ENCODE measurements at places on chromosomes 16 and 17.

GRCh38 chr16:2092866-2093265 is 42.8 kb downstream of the PKD1 start:
- no peak for DNase-seq

- DNase-seq, result no peak
These were observed 193.5 kb upstream of the KIF2B start for GRCh38 chr17:53629188-53629587.

DNA sequence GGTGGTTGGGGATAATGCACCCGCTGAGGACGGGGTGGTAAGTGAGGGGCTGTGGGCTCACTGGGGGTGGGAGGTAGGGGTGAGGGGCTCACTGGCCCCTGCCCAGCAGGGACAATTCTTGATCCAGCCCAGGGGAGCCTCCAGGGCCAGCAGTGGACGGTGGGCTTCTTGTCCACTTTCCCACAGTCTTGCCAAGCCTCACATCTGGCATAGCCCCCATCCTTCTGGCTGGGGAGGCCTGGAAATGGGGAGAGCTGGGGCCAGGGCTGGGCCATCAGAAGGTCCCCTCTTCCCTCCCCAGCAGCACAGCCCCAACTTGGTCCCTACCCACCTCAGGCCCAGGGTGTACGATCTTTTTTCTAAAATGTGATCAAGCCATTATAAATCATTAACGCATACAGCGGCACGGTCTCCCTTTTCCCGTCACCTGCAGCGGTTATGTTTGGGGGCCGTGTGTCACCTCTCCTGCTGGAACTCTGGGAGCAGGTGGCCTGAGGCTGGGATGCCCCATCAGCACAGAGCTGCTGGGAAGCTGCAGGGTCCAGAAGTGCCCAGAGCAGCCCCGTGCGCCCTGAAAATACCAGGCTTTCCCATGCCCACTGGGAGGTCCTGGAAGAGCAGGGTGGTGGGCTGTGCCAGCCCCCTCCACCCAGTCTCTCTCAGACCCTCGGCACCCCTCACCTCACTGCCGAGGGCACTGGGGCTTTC is 7.2 kb upstream of the SETD6 start:
- DNase-seq, result no peak

GRCh38 chr16:54538276-54538675 is 251.7 kb upstream of the IRX3 start:
- no peak for DNase-seq

DNA sequence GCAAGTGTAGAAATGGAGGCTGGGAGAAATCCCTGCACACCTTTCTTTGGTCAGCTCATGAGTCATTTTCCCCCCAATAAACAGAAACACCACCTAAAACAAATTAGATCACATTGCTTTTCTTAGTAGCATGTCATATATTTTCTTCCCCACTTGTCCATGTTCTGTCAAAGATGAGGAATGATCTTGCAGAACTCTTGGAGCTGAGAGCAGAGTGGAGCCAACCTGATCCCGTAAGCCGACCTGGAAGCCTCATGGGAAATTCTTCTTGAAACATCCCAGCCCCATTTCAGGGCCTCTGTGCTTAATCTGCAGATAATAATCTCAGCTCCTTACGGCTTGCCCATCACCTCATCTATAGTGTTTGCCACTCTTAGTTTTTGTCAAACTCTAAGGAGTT is 284.6 kb upstream of the ELAC2 start:
- no peak for DNase-seq

GRCh38 chr16:84670063-84670462 is 21.8 kb downstream of the KLHL36 start:
- no peak for DNase-seq

DNA sequence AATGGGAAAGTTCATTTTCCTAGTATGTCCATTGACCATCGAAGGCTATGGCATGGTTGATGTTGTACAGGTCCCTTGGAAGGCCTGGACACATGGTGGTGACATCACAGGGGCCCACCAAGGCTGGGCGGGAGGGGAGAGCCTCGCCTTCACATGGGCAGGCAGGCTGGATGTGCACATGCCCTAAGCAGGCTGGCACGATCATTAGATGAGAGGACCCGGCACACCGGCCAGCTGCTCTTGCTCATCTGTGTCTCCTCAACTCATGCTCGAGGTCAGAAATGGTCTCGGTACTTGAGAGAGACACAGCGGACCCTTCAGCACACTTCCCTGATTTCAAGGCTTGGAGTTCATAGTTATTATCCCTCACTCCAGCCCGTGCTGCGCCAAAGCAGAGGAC is 416.9 kb upstream of the ZFHX3 start:
- DNase-seq, result no peak

DNA sequence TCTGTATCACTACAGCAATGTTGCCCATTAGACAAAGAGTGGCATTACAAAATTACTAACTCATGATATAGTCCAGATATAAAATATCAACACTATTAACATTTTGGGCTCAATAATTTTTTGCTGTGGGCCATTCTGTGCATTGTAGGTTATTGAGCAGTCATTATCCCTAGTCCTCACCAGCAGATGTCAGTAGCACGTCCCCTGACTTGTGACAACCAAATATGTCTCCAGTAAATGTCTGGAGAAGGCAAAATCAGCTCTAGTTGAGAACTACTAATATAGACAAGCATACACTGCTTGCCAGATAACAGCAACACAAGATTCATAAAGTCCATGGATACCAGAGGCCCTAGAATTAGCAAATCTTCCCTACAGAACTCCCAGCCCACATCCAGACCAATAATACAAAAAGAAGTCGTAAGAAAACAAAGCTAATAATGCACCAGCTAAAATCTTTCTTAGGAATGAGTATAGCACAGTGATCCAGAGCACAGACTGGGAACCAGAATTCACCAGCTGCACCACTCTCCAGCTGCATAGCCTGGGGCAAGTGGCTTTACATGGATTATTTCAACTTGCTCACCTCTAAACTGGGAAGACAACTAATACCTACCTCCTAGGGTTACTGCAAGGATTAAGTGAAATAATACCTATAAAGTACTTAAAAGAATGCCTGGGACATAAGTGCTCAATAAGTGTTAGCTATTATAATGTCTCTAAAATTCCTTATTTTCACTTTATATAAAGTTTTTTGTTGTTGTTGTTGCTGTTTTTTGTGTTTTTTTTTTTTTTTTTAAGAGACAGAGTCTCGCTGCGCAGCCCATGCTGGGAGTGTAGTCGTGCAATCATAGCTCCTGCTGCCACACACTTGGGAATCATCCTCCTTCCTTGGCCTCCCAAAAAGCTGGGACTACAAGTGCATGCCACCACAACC is 23.7 kb downstream of the HELZ start:
- no peak for DNase-seq

- DNase-seq, result no peak
These were observed 453 bp upstream of the WFIKKN1 start for GRCh38 chr16:630249-630814.

DNA sequence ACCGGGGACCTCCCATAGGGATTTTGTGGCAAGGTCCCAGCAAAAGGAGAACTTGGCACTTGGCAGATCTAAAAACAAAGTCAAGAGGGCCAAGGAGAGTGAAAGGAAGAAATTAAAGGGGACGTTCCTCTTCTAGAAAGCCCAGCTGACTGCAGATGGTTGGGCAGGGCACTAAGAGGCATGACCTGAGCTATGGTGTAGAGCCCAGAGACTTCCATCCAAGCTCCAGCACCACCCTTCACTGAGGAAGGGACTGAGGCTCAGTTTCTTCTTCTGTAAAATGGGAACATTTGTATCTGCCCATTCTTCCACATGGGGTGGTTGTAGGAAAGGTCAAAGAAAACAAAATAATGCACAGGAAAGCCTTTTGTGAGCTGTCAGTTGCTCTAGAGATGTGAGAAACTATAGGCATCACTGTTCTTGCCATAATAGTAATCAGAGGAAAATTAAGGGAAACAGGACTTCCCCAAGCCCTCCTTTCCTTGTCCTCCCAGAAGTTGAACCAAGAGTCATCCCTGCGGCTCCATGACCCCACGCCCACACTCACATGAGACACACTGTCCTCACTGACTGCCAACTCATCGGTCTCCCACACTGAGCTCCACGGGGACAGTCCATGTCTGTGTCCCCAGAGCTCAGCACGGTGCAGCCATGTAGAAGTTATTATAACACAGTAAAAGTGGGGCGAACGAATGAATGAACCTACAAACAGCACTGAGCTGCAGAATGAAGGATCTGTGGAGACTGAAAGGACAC is 10.4 kb downstream of the CD300LF start:
- no peak for DNase-seq

DNA sequence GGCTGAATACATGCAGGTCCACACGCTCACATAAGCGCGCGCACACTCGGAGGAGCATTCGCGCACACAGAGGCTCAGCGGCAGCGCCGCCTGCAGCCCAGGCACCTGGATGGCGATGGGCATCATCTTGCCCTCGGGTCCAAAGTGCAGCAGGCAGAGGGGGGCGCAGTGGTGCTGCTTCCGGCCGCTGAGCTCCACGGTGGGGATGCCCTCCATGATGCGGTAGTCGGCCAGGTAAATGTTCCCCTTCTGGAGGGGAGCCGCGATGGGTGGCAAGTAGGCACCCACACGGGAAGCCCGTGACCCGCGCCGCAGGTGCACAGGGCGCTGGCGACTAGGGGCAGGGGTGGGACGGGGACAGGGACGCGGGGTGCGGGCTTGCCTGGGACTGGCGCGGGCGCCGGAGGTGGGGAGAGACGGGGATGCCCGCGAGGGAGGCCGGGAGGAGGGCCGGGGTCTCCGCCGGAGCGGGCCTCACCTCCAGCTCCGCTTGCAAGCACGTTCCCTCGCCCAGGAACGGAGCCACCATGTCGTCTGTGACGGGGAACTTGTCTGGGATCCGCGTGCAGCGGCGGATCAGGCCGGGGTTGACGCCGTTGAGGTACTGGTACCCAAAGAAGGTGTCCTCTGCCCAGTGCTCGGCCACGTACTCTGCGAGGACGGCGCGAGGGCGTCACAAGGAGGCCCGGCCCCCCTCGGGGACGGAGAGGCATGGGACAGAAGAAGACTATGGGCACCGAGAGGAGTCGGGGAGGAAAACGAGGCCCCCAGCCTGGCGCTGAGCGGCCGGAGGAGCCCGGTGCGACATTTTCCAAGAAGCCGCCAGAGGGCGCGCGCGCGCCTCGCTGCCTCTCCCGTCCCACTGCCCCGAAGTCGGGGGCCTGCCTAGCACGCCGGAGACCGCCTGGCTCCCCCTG is 8.0 kb downstream of the ALOX12B start:
- DNase-seq, result peak; percentile 88

DNA sequence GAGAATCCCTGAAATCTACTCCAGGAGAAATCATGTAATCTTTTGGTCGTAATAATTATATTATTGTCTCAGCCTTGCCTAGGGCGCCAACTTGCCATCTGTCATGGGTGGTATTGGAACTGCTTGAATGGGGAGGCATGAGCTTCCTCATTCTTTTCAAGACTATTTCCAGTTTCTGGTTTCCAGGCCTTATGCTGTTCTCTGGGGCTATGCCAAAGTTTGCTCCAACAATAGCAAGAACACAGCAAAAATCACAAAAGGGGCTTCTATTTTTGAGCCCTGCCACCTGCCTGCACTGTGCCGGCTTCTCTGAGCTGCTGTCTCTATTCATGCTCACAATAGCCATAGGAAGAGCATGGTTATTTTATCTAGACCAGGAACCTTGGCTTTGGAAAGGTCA is 111.7 kb downstream of the SPECC1 start:
- DNase-seq, result no peak

DNA sequence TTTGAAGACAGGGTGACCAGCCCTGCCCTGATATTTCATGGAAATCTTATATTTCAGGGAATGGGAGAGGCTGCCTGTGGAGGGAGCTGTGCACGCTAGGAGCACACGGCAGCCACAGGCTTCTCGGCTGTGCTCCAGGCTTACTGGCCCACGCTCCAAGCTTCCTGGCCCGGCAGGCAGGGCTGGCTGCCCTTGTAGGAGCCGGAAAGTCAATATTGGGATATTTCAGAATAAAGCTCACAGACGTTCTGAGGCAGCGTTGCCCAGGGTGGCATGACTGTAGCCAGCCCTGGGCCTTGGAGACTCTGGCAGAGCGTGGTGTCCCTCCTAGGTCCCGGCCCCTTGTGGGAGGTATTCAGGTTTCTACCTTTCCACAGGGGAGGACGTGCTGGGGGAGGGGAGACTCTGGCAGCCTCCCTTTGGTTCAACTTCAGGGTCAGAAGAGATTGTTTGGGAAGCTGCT is 95.6 kb downstream of the NPIPB11 start:
- no peak for DNase-seq

- DNase-seq, result no peak
These were observed 11.4 kb upstream of the C16orf87 start for GRCh38 chr16:46842192-46842895.

- DNase-seq, result no peak
These were observed 238.7 kb upstream of the TNRC6C start for GRCh38 chr17:77719806-77720205.

DNA sequence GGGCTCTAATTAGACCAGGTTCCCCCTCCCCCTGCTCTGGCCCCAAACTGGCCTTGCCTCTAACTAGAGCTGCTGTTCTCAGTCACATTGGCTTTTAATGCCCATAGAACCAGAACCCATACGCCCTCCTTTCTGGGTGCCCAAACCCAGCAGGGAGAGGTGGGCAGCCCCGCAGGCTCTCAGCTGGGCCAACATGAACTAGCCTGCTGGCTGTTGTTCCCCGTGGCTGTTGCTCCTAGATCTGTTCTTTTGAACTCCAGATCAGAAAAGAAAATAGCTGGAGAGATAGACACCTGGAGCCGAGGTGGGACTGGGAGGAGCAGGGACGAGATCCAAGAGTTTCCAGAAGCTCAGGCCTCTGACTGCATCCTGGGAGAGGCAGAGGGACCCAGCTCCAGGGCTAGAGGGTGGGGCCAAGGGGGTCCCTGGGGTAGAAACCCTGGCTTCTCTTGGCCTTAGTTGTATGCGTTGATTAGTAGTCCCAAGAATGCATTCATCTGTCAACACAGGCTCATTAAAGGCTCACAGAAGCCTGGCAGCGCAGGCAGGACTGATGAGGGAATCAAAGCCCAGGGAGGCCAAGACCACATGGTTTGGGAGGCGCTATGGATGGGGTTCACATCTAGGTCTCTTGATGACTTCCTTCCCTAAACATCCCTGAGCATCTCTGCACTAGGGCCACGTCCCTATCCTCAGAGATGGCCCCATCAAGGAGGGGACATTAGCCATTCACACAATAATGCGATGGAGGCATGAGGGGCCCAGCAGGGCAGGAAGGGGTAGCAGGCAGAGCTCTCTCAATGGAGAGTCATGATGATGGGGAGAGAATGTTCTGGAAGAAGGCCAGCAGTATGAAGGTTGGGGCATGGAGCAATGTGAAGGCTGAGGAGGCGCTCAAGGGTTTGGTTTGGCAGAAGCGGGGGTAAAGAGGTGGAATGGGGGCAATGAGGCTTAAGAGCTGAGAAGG is 1.3 kb upstream of the CPSF4L start:
- DNase-seq, result no peak

- DNase-seq, result no peak
These were observed 8.2 kb upstream of the PHAF1 start for GRCh38 chr16:67101311-67102082.

DNA sequence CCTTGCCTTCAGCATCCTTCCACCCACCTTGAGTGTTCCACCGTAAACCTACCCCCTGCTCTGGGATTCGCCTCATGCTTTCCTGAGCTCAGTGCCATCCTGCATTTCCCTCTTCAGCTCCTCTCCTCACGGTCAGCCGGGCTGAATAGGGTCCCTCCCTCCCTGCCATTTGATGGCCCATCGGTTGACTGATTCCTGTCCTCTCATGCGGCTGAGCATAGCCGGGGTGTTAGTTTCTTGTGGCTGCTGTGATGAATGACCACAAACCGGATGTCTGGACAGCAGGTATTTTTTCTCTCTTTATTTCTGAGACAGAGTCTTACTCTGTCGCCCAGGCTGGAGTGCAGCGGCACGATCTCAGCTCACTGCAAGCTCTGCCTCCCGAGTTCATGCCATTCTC is 44.1 kb upstream of the MGAT5B start:
- no peak for DNase-seq

- no peak for DNase-seq
These were observed 64.7 kb downstream of the CDK12 start for GRCh38 chr17:39525801-39526506.

GRCh38 chr17:77647531-77647930 is 311.0 kb upstream of the TNRC6C start:
- DNase-seq, result no peak
